ENCODE measurements at places on chromosomes 3 and 15.

GRCh38 chr3:107989661-107990060, 101.2 kb downstream of the CD47 start:
- DNase-seq: no peak

DNA sequence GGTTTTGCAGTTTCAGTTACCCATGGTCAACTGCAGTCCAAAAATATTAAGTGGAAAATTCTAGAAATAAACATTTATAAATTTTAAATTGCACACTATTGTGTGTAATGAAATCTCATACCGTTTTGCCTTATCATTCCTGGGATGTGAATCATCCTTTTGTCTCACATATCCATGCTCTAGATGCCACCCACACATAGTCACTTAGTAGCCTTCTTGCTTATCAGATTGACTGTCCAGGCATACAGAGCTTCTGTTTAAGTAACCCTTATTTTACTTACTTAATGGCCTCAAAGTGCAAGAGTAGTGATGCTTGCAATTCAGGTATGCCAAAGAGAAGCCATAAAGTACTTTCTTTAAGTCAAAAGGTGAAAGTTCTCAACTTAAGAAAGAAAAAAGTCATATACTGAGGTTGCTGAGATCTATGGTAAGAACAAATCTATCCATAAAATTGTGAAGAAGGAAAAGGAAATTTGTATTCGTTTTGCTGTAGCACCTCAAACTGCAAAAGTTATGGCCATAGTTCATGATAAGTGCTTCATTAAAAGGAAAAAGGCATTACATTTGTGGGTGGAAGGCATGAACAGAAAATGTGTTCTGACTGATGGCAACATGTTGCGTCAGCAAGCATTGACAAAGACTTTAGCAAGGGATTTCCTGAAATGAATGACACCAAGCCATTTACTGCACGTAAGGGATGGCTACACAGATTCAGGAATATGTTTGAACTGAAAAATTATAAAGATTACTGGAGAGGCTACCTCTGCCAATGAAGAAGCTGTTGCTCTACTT, 43.8 kb downstream of the SPATA16 start:
- DNase-seq: no peak

DNA sequence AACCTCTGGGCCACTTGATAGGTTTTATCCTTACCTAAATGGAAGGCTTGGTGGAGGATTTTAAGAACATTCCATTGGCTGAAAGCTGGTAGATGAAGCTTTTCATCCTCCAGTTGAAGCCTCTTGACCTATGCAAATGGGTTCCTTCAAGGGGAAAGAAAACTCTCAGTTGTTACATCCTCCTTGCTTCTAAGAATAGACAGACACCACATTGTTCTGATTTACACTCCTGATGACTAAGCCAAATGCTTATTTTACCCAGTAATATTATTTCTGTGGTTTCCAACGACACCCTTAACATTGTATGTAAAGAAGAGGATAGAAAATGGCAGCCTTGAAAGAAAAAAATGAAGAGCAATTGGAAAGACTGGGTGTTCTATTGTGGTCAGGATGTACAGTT, 480.5 kb downstream of the OTOL1 start:
- DNase-seq: no peak

DNA sequence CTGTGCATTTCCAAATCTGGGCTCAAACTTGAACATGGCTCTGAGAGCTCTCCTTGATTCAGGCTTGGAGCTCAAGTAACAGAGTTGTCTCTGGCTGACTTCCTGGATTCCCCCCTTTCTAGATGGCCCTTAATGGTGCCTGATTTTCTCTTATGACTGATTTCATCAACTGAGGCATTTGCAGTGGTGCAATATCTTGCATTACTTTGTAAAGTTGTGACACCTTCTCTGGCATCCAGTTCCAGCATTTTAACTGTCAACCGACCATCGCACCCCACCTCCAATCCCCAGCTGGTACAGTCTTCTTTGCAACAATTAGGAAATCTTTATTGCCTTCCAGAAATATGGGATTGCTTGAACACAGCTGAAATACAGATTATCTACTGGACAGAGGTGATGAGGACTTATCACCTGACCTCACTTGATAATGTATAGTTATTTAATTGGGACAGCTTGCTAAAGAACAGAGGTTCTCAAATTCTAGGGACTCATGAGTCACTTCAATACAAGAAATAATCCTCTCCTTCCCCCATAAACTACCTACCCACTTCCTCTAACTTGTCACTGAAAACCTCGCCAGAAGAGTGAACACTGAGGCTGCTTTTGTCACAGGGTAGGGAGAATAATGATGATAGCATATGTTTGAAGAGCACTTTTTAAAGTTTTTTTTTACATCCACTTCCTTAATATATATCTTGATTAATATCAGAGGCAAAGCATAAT, 41.8 kb downstream of the FILIP1L start:
- peak; percentile 36 for DNase-seq

DNA sequence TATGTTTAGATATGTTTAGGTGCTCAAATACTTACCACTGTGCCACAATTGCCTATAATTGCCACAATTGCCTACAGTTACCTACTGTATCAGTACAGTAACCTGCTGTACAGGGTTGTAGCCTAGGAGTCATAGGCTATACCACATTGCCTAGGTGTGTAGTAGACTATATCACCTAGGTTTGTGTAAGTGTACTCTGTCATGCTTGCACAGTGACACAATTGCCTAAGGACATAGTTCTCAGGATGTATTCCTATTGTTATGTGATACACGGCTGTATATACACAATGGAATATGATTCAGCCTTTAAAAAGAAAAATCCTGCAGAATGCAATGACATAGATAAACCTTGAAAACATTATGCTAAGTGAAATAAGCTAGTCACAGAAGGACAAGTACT, 264.8 kb downstream of the RAP2B start:
- DNase-seq: no peak

DNA sequence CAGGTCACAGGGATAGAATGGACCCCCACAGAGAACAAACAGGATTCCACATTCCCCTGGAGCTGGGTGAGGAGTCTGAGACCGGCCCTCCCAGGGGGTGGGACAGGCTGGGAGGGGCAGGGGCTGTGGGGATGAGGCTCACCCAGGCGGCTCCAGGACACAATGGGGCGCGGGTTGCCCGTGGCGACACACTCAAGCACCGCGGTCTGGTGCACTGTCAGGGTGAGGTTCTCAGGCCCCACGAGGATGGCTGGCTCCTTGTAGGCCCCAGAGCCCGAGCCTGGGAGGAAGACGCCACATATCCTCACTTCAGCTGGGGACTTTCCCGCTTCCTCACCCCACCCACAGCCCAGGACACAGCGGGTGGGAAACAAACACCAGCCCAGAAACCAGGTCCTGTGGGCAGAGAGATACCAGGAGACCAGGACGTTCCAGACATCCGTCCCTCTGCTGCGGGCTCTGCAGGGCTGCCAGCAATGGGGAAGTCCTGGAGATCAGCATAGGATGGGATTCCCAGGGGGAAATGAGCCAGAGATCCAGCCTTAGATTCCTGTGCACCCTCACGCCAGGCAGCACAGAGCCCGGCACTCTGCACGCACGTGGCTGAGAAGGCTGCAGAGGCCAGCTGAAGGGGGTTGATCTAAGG, 30.2 kb downstream of the RNU5B-1 start:
- DNase-seq: no peak

- no peak for DNase-seq
Observed at GRCh38 chr15:78567531-78567930, 2.2 kb downstream of the CHRNA5 start.

GRCh38 chr3:135199137-135199536, 404.1 kb downstream of the EPHB1 start:
- no peak for DNase-seq

GRCh38 chr3:139653582-139653981, 24.2 kb downstream of the NMNAT3 start:
- DNase-seq: no peak

GRCh38 chr3:197189623-197190022, 108.8 kb downstream of the DLG1 start:
- no peak for DNase-seq

DNA sequence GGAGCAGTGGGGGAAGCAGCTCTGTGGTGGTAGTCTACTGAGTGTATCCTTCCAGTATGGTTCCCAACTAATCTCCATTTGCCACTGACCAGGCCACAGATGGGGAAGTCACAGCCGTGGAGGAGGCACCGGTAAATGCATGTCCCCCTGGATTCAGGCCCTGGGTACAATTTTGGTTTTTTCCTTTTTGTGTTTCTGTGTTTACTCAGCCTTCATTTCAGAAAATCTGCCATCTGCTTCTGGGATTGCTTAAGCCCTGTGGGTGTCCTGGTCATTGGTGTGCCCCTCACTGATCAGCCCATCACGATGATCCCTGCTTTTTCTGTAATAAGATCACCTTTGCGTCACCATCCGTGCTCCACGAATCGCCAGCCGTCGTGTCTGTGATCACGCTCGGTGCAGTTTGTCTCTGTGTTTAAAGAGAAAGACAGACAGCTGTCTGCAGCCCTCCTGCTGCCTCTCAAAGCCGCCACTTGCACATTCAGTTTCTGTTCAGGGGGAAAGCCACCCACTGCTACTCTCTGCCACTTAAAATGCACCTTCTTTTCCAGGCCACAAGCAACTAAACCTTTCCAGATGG, 68.9 kb downstream of the DNASE1L3 start:
- DNase-seq: no peak

DNA sequence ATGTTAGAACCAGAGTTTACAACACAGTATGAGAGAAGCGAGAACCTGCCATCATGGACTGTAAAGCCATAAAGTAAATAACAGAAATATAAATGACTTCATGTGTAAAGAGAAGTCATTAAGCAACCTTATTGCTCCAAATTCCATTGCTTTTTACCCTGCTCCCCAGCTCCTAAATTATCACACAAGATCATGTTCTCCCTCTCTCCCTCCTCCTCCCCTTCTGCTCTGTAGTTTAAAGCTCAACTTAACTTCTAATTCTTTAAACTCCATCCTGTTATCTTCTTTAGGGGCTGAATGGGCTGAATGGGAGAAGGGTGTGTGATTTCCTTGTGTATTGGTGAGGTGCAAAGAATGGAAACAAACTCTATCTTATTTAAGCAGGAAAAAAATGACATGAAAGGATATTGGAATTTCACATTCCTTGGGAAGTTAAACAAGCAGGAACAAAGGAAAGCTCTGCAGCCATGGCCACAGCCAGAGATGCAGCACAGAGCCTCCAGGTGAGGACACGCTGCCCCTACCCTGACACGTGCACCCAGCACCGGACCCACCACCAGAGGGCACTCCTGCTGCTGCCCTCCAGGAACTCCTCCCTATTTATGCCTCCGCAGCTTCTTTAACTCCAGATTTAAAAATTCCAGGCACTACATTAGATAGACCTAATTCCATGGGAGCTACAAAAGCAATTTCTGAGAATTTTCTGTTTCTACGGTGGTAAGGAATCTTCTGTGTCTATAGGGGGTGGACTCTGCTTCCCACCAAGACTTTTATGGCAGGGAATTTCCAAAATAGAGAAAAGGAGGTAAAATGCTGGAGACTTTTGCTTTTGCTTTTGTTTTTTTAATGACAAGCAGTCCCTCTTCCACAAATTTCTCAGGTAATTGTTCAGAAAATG, 76.9 kb upstream of the ABI3BP start:
- peak; percentile 44 for DNase-seq

- no peak for DNase-seq
Observed at GRCh38 chr3:191020730-191021396, 158.4 kb upstream of the GMNC start.

DNA sequence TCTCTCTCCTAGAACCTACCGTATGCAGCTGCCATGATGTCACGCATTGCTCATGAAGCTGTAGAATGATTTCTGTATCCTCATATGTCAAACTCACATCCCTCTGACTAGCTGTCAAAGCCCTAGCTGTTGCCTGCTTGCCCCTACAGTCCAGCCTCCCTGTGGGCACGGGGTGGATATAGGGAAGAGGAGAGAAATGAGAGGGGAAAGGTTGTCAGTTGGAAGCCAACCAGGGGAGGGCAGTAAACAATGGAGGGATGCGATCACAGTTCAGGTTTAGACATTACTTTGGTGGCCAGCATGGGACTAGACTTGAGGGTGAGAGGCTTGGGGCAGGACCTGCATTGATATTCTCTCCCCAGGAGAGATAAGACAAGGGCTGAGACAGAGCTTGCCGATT, 1.7 kb upstream of the HDGFL3 start:
- DNase-seq: no peak

GRCh38 chr3:61429106-61429505, 132.3 kb upstream of the PTPRG start:
- no peak for DNase-seq

- no peak for DNase-seq
Observed at GRCh38 chr3:71515636-71516365, 67.7 kb downstream of the FOXP1 start.

DNA sequence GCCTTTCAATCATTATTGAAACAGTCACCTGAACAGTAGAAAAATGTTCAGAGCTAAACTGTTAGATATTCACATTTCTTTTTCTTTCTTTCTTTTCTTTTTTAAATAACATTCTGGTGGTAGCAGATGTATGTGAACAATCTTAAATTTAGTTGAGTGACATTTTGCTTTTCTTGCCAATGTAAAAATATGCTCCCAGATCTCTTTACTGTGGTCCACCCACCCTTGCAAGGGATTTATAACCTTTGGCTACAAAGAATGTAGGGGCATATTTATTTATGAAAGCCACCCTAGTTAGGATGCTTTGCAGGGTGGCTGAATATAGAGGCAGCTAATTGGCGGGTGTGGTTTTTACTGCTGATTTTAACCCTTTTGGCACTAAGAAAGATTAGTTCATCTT, 473.9 kb downstream of the MFSD1 start:
- DNase-seq: no peak

DNA sequence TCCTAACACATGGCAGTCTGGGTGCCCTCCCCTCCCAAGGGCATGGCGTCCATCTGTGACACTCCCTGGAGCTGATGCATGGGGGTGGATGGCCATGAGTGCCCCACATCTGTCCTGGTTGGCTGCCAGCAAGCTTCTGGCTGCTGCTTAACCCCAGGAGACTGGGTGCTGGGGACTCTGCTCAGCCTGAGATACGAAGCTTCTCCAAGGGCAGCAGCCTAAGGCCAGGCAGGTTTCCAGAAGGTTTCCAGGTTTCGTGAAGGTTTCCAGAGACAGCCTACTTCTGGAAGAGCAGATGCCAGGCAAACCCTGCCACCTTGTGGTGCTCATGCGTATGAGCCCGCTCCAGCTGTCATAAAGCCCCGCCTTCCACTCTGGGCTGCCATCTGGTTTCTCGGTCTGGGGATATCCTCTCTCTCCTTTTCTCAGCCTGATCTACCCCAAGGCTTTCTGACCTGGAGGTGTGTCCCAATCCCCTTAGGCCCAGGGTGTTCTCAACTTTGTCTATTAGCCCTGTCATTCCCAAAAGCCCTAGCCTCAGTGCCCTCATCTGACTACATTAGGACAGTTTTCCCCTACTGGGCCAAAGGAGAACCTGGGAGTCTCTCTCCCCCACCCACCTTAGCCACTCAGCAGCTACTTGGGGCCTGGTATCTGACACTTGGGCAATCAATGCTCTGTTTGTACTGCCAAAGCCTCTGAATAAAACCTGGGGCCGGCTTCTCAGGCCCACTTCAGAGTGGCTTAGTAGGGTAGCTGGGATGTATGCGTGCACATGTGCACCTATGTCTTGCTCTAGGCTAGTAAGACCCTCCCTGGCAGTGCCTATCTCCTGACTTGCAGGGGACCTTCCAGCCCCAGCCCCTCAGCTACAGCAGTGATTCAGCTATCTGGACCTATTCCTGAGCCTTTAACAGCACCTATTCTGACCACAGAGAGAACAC, 12.0 kb downstream of the MRPL46 start:
- peak; percentile 24 for DNase-seq

GRCh38 chr3:197345390-197345789, 47.0 kb upstream of the DLG1 start:
- DNase-seq: no peak
